ENCODE measurements at places on chromosomes 5 and 9.
A peak's percentile ranks its signal among the peaks of the same experiment; 100 is the strongest.

GRCh38 chr5:125372694-125373631 lies 626.5 kb upstream of the ZNF608 start:
- DNase-seq = peak; percentile 68

- no peak for DNase-seq
These were observed 75.8 kb upstream of the WWC1 start for GRCh38 chr5:168215646-168216045.

DNA sequence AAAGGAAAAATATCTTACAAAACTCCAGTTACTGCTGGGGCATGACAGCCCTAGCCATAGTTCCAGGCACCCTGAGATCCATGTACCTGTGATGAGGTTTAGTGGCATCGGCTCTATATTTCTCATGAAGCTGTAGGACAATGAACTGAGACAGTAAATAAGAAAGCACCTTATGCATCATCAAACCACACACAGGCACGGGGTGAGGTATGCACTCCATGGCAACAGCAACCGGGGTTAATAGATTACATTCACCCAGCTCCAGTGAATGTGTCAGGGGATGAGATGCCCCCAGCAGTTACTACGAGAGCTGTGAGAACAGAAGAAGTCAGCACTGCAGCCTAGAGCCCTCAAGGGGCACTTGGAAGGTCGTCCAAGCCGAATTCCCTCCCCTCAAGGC lies 162.0 kb upstream of the S1PR3 start:
- DNase-seq = no peak

GRCh38 chr5:59171131-59171530 lies 588.3 kb downstream of the RAB3C start:
- no peak for DNase-seq

DNA sequence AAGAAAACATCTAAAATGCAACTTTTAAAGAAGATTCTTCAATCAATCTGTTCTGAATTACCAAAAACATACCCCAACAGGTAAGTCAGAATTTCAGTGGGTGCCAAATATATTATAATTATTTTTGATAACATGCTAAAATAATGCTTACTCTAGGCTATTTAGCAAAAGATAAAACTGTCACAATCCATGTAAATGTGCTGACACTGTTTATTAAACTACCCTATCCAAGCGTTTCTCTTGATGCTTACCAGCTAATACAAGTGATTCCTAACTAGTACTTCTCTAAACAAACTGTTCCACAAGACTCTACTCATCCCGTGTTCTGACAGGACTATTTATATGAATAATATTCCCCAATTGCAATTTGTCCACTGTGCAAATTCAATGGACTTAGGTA lies 236.7 kb downstream of the BNC2 start:
- no peak for DNase-seq

DNA sequence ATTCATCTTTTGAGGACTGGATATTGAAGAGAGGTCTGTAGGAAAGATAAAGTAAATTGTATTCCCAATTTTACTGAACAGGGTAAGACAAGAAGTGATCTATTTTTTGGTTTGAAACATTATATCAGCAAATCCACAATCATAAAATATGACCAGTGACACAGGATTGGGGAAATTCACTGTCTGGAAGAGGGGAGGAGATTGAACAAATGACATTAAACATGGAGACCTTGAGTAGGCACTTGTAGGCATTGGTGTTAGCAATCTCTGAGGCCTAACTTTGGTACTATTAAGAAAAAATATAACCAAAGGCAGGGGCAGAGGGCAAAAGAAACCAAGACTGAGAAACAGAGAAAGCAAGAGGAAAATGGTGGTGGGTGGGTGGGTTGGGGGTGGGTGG lies 132.6 kb upstream of the TMEM161B start:
- no peak for DNase-seq

DNA sequence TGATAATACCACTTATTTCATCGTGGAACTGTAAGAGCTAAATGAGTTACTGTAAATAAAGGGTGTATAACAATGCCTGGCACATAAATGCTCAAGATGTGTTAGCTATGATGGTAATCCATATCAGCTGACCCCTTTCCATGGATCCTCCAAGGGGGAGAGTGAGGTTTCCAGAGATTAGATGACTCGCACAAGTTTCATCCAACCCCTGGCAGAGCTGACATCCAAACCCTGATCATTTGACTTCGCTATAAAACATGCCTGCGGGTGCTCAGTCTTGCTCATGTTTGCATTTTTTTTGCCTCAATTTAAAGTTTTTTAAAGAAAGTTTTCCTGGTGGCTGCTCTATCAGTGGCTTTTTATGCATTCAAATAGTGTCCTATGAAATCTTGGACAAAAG lies 145.7 kb upstream of the SMIM23 start:
- no peak for DNase-seq

GRCh38 chr5:125293726-125294125 lies 547.3 kb upstream of the ZNF608 start:
- DNase-seq = no peak

DNA sequence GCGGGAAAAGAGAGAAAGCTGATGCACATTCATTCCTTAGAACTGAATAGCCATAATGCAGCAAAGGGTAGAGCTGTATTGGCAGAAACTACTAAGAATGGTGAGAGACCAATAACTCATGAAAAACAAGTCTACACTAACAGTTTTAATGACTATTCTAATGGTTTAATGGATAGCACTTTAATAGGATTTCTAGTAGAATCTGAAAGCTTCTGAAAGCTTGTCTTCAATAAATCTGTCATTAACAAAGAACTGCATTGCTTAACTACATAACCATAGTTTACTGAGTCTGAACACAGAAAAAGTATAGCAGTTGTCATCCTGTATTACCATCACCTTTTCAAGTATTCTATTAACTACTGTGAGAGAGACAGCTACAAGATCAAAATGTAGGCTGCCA lies 617.8 kb upstream of the DMAC1 start:
- DNase-seq = no peak

DNA sequence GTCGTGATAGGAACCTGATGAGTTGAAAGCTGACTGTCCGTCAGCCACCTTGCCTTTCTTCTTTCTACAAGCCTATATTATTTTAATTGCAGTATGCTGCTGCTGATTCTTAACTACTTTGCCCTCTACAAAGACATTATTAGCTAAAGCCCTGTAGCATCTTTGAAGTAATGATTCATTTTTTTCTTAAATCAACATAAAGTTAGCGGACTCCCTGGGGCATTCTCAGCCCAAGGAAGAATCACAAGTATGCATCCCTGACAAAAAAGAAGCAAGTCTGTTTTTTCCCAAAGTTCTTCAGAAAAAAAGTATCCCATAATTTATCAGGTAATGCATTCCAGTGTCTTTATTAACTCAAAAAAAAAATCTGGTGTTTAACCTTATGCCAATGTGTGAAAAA lies 69.5 kb upstream of the TAS2R1 start:
- DNase-seq = no peak

- no peak for DNase-seq
These were observed 410.3 kb upstream of the PRR16 start for GRCh38 chr5:120053841-120054240.

GRCh38 chr5:79878721-79879336 lies 112.2 kb downstream of the MTX3 start:
- no peak for DNase-seq

DNA sequence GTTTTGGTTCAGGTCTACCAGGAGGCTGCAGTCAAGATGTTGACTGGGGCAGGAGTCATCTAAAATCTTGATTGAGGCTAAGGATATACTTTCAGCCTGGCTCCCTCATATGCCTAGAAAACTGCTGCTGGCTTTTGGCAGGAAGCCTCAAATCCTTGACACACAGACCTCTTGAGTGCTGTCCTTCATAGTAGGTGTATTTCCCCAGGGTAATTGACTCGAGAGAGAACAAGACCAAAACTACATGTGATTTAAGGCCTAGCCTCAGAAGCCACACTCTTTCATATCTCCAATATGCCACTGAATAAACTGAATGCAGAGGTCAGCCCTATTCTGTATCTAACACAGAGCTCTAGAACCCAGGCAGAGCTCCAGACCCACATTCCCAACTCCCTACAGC lies 402.3 kb upstream of the ADAMTS16 start:
- no peak for DNase-seq

DNA sequence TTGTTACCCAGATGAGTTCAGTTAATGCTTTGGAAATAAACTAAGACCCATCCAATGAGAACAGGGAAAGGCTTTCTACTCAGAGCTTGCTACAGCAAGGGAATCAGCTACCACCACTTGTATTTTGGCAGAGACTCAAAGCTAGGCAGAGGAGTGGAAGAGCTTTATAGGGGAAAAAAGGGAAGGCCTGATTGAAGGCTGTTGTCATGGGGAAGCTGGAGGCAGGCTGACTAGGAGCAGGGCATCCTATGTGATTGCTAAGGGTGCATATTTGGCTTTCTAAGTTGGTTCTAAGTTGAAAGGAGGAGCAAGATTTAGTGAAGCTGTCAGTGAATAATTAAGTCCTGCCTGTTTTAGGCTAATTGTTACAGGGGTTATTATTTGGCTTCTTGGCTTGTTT lies 115.5 kb downstream of the PTTG1 start:
- no peak for DNase-seq

- no peak for DNase-seq
These were observed 222.9 kb upstream of the FTMT start for GRCh38 chr5:121628783-121629182.
